Activated CD4-positive, alpha-beta T cell treated with anti-CD3 and anti-CD28 coated beads for 1 hour (primary cell): ENCODE measurements at places on chromosomes 16 and 17.

DNA sequence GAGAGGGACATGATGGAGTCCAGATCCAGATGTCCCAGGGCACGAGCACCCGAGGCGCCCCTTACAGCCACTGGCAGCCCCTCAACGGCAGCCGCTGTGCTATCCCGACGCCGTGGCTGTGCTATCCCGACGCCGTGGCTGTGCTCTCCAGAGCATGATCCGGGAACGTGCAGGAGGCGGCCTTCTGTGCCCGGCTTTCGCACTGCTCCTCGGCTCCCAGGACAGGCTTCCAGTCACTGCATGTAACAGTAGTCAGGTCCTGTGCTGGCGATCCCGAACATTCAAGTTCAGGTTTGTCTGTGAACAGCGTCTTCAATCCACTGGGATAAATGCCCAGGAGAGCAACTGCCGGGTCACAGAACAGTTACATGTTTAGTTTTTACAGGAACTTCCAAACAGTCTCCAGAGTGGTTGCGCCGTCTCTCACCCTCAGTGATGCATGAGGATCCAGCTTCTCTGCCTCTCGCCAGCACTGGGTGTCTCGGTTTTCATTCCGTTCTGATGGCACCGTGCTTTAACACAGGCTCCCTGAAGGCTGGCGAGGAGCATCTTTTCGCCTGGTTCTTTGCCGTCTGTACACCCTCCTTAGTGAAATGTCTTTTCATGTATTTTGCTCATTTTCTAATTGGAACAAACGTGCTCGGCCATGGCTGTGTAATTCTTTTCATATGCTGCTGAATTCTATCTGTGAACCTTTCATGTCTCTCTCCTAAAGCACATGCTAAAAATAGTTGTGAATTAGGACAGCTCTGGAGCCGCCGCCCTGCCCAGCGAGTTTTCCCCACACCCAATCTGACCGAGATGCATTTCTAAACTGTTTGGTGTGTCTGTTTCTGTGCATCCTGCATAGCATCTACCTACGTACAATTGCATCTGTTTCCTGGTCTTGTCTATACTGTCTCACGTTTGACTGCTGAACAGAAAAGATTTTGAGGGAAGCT is 72.6 kb upstream of the METRNL start:
- DNase-seq: no peak

GRCh38 chr17:4476511-4477070 is 22.1 kb upstream of the SPNS2 start:
- DNase-seq: no peak

GRCh38 chr16:28923652-28924398 is 1.2 kb downstream of the RABEP2 start:
- no peak for DNase-seq

GRCh38 chr17:31549121-31549524 is 157.6 kb downstream of the RAB11FIP4 start:
- no peak for DNase-seq

GRCh38 chr16:75535901-75536300 is at the start of gene CHST5:
CHST5 (minus strand) TSS chr16:75536108; CDS start chr16:75530384, 5,724 bp downstream.
- DNase-seq: no peak

GRCh38 chr16:27318392-27319256 is 4.8 kb downstream of the IL4R start:
- no peak for DNase-seq

DNA sequence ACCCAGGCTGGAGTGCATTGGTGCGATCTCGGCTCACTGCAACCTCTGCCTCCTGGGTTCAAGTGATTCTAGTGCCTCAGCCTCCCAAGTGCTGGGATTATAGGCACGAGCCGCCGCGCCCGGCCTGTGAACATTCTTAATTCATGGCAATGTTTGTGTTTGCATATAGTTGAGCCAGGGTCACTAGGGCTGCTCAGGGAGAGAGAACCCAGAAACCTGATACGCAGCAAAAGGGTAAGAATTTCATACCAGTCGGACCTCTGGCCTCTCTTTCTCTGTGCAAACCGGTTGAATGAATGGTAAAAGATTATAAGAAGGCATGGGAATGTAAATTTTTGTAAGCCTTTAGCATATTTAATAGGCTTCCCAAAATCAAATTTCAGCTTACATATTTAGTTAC is 6.9 kb upstream of the TMEM98 start:
- no peak for DNase-seq

- DNase-seq: no peak
Measured at GRCh38 chr17:81470944-81471817, 41.4 kb downstream of the ACTG1 start.

DNA sequence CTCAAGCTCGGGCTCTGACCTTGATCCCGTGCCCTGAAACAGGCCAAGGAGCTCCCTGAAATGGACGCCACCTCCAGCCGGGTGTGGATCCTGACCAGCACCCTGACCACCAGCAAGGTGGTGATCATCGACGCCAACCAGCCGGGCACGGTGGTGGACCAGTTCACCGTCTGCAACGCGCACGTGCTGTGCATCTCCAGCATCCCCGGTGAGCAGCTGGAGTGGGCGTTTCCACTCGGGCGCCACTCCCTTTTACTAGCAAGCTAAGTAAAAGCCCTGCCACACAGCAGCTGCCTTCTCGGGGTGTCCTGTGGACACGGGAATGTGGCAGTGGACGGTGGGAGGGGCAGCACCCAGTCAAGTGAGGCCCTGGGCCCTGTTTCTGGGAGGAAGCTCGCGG is 6.4 kb downstream of the NME3 start:
- DNase-seq: no peak

DNA sequence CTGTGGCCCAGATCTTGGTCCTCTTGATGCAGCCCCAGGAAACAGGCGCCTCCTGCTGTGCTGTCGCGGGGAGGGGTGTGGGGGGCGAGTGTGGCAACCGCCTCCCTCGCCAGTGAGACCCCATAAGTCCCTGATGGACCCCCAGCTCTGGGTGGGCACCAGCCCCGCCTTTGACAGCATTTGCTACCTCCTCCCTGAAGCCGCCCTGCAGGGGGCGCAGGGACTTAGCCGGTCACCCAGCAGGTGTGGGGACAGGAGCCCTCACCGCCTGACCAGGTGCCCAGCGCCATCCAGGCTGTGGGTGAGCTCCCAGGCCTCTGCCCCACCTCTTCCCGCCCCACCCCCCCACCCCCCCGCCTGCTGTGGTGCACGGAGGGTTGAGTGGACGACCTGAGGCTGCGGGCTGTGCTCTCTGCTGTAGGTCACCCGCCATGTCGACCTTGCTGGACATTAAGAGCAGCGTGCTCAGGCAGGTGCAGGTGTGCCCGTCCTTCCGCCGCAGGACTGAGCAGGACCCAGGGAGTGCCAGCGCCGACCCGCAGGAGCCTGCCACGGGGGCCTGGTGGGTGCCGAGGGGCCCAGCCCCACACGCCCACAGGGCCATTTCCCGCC is 4.8 kb downstream of the BAIAP3 start:
- DNase-seq: no peak

DNA sequence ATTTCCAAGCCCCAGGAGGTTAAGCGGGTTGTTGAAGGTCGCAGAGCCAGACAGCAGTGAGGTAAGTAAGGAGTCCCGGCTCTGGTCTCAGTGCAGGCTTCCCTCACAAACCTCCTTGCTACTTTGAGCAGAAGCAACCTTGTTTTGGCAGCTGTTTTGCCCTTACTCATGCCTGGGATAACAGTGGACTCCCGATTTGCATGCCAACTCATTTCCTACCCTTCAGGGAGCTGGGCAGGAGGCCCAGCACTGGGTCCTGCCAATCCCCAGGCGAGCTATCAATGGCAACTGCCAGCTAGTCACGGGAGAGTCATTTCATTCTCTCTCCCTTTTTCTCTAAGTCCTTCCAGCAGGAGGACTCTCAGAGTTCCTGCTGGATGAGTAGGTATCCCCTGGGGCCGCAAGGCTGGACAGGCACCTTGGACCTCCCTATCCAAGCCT is 72.0 kb upstream of the KSR1 start:
- DNase-seq: no peak

DNA sequence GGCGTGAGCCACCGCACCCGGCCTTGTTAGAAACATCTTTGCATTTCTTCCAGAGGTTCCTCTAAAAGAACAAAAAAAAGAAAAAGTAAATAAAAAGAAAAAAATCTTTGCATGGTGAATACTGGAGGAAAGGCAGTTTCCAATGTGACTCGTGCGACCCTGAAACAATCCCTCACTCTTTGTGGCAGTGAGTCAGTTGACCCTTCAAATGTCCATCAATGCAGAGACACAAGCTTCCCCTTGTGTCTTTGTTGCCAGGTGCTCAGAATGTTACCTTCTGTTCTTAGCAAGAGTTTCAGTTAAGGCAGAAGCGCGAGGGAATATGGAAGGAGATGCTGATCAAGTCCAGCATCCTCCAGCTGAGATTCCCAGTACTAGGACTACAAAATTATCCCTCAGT is 16.4 kb downstream of the CACNG4 start:
- no peak for DNase-seq

- DNase-seq: no peak
Measured at GRCh38 chr17:77875881-77876509, 82.5 kb upstream of the TNRC6C start.

DNA sequence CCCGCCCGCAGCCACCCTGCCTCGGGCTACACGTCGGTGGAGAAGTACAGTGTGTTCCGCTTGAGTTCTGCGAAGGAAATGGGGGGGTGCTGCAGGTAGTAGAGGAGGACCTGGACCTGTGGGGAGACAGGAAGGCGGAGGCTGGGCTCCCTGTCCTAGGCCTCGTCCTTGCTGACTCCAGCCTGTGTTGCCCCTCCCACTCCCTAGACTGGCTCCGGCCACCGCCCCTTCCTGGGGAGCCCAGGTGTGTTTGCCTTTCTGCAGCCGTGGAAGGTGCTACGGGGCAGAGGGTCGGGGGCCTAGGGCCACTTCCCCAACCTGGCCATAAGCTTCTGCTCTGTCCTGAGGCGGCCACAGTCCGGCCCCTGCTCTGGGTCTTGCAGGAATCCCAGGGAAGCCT is 9.1 kb downstream of the TIMM22 start:
- no peak for DNase-seq

DNA sequence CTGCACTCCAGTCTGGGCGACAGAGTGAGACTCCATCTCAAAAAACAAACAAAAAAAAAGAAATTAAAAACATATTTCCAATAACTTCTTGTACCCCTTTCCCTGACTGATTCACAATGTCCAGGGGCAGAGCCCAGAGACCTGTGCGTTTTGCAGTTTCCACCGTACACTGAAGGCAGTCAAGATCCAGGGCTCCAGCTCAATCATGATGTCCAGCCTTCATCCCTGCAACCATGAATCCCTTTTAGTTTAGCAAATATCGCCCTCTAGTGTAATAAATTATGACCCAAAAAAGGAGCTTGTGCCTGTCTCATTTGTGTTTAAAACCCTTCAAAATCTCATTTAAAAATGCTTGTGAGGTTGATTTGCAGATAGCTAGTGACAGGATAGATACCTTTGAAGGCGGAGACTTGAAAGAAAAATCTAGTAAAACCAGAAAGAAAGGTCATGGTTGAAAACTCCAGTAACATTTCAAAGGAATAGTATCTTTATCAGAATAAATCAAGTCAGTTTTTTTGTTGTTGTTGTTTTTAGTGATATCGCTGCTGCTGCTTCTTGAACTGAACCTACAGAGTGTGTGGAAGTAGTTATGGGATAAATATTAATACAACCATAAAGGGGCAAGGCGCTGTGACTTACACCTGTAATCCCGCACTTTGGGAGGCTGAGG is 3.7 kb upstream of the ERN1 start:
- DNase-seq: no peak

DNA sequence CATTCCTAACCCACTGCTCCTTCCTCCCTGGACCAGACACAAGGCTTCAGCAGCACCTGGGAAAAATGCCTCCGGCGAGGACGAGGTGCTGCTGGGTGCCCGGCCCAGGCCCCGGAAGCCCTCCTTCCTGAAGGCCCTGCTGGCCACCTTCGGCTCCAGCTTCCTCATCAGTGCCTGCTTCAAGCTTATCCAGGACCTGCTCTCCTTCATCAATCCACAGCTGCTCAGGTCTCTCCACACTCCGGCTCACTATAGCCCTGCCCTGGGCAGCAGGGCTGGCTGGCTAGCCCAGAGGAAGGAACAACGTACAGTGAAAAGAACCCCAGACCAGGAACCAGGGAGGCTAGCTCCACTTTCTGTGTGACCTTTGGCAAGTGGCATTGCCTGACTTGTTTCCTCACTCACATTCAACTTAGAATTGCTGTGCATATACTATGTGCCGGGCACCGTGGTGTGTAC is 26.2 kb downstream of the ABCC3 start:
- no peak for DNase-seq

GRCh38 chr17:6191405-6192324 is 121.5 kb downstream of the WSCD1 start:
- no peak for DNase-seq

- no peak for DNase-seq
Measured at GRCh38 chr16:3388325-3388724, 12.5 kb downstream of the ZSCAN32 start.

- DNase-seq: no peak
Measured at GRCh38 chr16:75461575-75461974, 2.9 kb downstream of the TMEM170A start.

- DNase-seq: no peak
Measured at GRCh38 chr17:80113033-80113484, 11.7 kb downstream of the GAA start.

- no peak for DNase-seq
Measured at GRCh38 chr17:43832168-43832975, 574 bp downstream of the MPP3 start.

DNA sequence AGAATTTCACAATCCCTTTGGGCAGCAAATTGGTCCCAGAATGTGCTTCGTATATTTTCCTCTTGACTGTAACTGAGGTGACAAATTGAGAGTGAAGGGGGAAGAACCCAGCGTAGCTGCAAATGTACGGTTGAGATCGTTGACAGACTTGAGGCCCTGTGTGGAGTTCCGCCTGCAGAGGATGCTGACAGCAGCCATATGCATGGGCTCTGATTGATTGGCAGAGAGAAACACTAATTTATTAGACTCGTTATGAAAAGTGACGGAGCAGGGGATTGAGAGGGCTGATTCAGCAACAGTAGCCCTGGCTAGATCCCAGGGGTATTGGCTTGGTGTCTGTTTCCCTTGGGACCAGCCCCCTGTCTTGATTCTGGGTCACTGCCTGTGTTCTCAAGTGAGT is 930.1 kb upstream of the EEF2KMT start:
- no peak for DNase-seq

DNA sequence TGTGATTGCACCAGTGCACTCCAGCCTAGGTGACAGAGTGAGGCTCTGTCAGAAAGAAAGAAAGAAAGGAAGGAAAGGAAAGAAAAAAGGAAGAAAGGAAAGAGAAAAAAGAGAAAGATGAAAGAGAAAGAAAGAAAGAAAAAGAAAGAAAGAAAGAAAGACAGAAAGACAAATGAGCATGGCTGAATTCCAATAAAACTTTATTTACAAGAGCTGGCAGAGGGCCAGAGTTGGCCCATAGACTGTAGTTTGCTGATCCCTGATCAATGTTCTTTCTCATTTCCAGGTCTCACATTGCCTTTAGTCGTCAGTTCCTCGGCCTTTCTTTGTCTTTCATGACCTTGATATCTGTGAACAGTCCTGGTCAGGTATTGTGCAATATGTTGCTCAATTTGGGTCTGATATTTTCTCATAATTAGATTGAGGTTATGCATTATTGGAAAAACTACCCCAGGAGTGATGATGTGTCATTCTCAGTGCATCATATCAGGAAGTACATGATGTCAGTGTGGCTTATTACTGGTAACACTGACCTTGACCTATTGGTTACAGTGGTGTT is 68.5 kb upstream of the MED9 start:
- no peak for DNase-seq
